ENCODE measurements at places on chromosomes 2 and 18.

DNA sequence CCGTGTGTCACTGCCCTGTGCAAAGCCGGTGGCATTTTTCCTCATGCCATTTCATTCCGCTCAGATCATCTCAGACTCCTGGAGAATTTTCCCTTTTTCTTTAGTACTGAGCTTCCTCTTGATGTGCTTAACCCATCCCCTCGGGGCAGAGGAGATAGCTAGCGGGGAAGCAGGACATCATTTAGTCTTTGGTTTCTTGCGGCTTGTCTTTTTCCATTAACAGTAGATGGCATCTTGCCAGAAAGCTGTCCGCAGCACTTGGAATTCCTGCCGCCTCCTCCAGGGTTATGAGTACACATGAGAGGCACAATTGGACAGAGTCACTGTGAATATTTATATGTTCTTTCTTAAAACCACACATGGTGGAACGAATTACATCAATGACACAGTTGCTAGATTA is 226.6 kb downstream of the ALPK2 start:
- peak; percentile 59 for DNase-seq

DNA sequence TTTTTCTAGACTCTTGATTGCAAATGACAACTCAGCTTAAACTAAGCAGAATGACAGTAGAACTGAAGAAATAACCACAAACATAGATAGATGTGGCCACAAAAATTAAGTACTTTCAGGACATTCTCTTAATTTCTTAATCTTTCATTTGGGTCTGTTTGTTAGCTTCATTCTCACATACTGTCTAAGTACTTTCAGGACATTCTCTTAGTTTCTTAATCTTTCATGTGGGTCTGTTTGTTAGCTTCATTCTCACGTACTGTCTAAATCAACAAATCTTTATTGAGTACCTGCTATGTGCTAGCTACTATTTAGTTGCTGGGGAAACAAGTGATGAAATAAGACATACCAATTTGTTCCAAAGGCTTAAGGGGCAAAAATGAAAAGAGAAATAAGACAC is 35.1 kb downstream of the FAM117B start:
- DNase-seq: no peak

GRCh38 chr18:6406075-6406909 is 8.4 kb downstream of the L3MBTL4 start:
- DNase-seq: peak; percentile 37

- DNase-seq: peak; percentile 53
Observed at GRCh38 chr2:171523088-171524017, 1.1 kb downstream of the CYBRD1 start.

DNA sequence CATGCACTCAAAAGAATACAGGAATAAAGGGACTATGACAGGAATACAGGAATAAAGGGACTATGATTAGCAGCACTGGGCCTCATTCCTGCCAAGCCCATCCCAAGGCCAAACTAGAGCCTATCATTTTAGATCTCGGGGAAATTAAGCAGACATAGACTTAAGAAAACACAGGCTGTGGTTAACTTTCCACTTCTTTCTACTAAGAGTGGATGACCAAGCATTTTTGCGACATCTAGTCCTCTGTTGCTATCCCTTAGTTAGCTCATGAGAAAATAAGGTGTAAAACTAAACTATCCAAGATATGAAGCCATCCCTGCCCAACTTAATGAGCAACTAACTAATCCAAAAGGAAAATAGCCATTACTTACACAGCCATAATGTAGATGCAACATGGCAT is 5.9 kb downstream of the LYPD1 start:
- DNase-seq: no peak

DNA sequence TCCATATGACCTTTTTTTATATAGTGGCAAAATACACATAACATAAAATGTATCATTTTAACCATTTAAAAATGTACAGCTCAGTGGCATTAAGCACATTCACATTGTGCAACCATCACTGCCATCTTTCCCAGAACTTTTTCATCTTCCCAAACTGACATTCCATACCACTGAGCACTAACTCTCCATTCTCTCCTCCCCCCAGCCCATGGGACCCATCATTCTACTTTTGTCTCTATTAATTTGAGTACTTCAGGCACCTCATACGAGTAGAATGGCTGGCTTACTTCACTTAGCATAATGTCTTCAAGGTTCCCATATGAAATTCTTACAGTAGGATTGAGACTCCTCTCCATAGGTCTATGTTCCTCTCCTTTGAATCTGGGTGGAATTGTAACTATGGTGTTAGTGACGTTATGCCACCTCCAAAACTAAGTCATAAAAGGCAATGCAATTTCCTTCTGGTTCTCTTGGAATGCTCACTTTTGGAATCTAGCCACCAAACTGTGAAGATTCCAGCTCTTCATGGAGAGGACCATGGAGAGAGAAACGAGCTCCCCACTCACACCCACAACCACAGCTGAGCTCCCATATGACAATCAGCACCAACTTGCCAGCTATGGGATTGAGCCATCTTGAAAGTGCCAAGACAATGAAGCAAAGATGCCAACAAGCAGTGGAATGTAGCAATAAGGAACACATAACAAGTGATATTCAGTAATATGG is 9.8 kb upstream of the DNAJC27 start:
- DNase-seq: no peak

- DNase-seq: peak; percentile 53
Observed at GRCh38 chr2:36329746-36330472, 25.7 kb upstream of the CRIM1 start.

DNA sequence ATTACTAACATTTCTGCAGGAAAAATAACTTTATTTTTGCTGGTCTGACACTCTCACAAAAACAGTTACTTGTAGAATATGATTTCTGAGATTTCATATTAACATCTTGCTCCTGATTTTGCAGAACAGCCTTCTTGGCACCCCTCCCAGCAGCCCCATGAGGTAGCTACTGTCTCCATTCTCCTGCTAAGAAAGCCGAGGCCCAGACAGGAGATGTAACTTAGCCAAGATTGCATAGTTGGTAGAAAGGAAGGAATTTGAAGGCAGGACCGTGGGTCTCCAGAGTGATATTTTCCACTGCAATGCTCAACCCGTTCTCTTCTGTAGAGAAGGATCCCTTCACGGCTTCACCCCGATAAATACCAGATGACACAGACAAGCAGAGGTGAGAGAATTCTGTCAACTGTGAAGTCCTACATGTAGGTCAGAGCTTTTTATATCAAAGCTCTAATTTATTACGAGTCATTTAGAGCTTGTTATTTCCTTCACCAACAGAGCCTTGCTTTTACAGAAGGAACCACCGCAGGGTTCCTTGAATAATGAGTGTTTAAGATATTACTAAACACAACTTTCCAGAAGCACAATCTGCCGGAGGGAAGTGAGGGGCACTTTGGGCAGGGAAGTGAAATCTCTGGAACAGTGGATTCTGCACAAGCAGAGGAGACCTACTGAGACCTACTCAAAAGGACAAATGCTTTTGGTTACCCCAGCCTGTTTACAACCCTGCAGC is 48.0 kb upstream of the MYCN start:
- DNase-seq: no peak

DNA sequence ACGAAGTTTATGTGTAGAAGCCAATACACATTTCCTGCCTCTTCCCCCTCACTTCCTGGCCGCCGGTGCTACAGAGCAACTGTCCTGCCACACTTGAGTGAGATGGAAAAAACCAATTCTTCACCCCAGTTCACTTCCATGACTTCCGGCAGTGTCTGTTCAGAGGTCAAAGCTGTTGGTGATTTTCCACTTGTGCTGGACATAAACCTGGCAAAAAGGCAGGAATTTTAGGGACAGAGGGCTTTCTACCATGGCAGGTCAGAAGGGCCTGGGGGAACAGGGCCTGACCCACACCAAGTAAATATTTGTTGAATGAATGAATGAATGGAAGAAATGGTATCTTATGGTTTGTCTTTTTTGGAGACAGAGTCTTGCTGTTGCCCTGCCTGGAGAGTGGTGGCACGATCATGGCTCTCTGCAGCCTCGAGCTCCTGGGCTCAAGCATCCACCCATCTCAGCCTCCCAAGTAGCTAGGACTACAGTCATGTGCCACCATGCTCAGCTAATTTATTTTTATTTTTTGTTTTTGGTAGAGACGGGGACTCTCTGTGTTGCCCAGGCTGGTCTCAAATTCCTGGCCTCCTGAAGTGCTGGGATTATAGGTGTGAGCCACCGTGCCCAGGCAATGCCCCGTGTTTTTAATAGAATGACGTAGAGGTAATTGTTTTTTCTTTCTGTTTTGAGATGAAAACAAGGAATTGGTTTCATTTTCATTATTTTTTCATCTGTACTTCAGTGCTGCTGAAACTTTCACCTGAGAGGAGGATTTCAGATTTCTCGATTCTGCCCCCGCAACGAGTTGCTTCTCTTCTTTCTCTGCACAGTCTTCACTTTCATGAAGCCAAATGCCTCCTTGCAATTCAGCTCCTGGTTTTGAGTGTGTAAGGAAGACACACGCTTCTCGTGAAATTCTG is 48.0 kb upstream of the LPIN2 start:
- DNase-seq: no peak

- DNase-seq: no peak
Observed at GRCh38 chr2:144146876-144147275, 373.0 kb downstream of the ZEB2 start.

- DNase-seq: no peak
Observed at GRCh38 chr2:195984923-195985726, 83.5 kb downstream of the DNAH7 start.

DNA sequence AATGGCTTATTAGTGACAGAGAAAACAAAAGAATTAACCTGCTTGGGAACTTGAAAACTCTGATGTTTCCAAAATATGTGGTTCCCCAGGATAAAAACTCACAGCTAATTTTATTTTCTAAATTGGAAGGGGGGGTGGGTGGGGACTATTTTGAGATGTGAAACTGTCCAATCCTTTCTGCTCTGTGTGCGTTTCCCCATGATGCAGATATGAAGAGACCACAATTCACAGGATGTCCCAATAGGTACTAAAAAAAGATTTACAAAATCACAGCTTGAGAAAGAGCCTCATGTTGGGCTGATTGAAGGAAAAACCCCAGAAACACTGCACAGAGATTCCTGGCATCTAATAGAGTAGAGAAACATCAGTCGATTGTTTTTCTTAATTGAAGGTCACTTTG is 273.2 kb downstream of the ARHGAP15 start:
- DNase-seq: no peak
